ENCODE measurements at places on chromosomes 1 and 21.
A peak's percentile ranks its signal among the peaks of the same experiment; 100 is the strongest.

- DNase-seq = no peak
These were observed 30.9 kb downstream of the DNAI4 start for GRCh38 chr1:66893712-66894111.

DNA sequence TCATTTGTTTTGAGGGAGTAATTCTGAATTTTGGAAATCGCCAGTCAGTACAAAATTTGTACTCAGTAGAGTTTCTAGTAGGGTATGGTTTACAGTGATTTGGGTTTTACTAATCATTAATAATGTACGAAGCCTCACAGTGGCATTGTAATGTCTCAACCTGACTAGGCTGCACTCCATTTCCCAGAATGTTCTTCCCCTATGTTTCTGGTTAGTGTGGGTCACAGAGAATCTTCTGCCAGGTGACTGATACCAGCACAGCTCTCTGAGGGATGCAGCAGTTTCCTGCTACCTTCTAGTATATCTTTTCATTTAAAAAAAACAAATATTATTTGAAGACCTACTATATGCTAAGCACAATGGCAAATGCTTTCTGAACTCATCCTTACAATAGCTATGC, 112.9 kb downstream of the PTPN14 start:
- DNase-seq = no peak

DNA sequence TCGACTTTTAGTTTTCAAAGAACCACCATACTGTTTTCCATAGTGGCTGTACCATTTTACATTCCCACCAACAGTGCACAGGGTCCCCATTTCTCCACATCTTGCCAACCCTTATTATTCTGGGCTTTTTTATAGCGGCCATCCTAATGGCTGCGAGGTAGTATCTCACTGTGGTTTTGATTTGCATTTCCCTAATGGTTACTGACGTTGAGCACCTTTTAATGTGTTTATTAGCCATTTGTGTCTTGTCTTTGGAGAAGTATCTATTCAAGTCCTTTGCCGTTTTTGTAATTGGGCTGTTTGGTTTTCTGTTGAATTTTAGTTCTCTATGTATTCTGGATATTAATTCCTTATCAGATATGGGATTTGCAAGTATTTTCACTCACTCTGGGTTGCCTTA, 22.3 kb upstream of the KCNAB2 start:
- DNase-seq = no peak

DNA sequence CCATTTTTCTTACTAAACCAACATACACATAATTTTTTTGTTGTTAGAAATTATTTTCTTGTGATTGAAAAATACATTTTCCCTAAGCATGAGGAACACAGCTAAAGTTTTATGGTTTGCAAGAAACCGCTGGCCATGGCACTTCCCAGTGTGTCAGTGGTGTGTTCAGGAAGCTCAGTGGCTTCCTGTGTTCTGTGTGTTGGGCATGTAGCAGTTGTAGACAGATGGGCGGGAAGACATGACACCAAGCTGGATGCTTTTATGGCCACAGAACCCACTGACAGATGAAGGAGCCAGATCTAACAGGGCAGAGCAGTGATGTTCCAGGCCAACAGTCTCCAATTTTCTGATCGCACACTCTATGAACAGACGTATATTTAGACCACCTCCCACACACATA, 119.8 kb downstream of the GALNT2 start:
- no peak for DNase-seq

- no peak for DNase-seq
These were observed 36.2 kb upstream of the BTG2 start for GRCh38 chr1:203268901-203269653.

GRCh38 chr1:193588311-193589082, 402.1 kb upstream of the B3GALT2 start:
- no peak for DNase-seq

DNA sequence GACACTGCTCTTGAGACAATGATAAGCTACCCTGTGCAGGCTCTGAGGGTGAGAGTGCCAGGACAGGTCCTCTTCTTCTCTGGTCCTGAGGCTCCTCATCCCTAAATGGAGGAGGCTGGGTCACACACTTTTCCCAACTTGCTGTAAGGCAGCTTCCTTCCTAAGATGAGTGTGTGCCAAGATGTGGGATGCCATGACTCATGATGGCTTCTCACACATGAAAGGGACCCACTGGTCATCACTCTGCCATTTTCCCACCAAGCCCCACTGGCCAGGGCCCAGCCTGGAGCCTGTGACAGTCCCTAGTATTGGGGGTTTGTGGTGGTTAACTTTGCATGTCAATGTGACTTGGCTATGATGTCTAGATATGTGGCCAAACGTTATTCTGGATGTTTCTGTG, 54.4 kb downstream of the CNIH3 start:
- DNase-seq = no peak

GRCh38 chr1:223755992-223756775, 43.8 kb downstream of the CAPN2 start:
- DNase-seq = no peak

GRCh38 chr1:247269133-247269532, 13.3 kb downstream of the VN1R5 start:
- no peak for DNase-seq

- no peak for DNase-seq
These were observed 12.8 kb upstream of the TSPEAR start for GRCh38 chr21:44724196-44724595.

DNA sequence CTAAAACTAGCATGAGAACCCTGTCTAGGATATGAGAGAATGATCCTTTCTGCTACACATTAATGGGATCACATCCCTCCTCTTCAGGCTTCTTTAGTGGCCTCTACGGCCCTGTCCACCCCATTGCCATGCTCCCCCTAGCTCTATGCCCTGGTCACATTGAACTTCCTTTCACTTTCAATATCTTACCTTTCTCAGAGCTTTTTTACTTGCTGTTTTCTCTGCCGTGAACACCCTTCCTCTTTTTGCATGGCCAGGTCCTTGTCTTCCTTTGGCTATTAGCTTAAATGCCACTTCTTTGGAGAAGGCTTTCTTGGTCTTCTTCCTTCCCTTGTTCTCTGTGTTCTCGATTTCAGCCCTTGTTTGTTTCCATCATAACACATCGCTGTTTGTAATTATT, 97.4 kb downstream of the GIPC2 start:
- no peak for DNase-seq

DNA sequence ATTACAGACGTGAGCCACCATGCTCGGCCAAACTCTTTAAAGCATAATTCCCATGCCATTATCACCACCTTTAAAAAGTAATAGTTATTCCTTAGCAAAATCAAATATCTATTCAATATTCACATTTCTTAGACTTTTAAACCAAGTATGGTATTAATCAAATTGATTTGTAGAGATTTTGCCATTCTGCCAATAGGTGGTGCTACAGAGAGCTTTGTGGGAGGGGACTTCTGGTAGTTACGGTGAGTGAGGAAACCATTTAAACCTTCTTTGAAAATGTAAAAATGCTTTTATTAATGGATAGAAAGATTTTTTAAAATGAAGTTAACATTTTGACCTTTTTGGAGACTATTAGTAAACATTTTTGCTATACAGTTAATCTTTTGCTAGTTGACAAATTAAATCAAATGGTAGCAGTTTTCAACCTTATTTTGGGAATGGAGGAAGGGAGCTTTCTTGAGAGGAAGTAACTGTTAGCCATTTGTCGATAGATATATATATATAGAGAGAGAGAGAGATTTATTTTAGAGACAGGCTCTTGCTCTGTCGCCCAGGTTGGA, 19.3 kb downstream of the IARS2 start:
- no peak for DNase-seq

DNA sequence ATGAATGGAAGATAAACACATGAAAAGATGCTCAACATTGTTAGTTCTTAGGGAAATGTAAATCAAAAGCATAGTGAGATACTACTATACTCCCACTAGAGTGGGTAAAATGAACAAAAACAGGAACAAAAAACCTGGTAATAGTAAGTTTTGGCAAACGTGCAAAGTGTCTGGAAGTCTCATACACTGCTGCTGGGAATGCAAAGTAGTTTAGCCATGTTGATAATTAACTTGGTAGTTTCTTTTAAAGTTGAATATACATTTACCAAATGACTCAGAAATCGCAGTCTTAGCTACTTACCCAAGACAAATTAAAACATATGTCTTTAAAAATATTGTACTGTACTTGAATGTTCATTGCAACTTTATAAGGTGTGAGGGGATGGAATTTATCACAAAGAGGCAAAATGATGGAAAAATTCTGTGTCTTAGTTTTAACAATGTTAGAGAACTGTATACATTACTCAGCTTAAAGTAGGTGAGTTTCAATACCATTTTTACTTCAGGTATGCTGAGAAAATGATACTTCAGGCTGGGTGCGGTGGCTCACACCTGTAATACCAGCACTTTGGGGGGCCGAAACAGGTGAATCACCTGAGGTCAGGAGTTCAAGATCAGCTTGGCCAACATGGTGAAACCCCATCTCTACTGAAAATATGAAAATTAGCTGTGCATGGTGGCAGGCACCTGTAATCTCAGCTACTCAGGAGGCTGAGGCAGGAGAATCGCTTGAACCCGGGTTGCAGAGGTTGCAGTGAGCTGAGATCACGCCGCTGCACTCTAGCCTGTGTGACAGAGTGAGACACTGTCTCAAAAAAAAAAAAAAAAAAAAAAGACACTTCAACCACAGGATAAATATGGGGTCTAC, 102.3 kb downstream of the PDE4B start:
- no peak for DNase-seq

- DNase-seq = no peak
These were observed 235.2 kb downstream of the DISC1 start for GRCh38 chr1:231861541-231862481.

DNA sequence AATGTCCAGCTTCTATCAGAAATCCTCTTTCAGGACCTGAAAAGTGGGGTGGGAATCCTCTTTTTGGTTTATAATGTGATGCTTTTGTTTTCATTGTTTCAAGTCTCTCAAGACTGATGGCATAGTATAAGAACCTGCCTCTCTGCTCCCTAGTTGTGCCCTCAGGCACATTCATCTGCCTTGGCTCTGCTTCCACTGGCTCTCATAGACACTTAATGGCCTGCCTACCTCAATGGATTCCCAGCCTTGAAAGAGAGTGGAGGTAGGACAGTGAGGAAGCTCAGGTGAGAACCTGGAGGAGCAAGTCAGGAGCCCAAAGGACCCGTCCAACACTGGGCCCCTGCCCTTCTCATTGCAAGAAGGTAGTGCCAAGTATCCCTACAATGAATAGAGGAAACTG, 4.8 kb downstream of the TTLL7 start:
- no peak for DNase-seq

DNA sequence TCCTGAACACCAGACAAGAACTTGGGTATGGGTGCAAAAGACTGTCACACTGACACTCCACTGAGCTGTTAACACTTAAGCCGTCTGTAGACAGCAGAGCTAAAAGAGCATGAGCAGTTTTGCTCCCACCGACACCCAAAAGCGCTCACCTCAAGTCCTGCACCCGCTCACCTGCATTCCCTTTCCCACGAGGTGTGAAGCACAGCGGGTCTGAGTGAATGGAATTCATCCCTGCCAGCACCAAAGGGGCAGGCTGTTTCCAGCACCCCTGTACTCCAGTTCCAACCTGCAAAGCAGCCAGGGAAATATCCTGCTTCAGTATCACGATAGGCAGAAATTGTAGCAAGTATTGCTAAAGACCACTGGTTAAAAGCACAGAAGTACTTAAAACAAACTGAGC, 28.8 kb downstream of the KRTAP21-3 start:
- DNase-seq = no peak

- DNase-seq = no peak
These were observed 319.4 kb downstream of the TGFB2 start for GRCh38 chr1:218664385-218665170.

DNA sequence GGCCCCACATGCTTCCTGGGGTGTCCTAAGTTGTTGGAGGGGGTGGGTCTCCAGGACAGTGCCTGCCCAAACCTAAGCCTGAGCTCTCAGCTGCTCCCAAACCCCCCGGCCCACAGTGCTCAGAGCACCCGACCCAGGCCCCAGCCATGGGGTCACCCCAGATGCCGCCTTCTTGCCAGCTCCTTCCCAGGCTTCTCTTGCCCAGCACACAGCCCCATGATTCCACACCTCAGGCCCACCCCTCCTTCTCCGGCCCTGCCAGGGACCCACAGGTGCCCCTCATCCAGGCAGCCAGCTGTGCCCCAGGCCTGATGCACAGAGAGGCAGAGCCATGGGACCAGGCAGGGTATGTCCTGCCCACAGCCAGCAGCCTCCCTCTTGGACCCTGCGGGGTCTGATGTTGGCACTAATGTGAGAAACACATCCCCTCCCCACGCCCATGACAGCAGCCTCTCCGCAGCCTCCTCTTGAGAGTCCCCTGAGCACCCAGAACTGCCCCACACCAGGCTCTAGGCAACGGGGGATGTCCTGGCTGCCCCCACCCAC, 4.9 kb downstream of the WNT9A start:
- peak; percentile 57 for DNase-seq

- no peak for DNase-seq
These were observed 16.3 kb downstream of the VASH2 start for GRCh38 chr1:212966616-212967015.

GRCh38 chr1:227777156-227777555, 38.3 kb upstream of the PRSS38 start:
- DNase-seq = peak; percentile 52

- DNase-seq = no peak
These were observed 398.0 kb downstream of the PTPRU start for GRCh38 chr1:29634324-29634723.

DNA sequence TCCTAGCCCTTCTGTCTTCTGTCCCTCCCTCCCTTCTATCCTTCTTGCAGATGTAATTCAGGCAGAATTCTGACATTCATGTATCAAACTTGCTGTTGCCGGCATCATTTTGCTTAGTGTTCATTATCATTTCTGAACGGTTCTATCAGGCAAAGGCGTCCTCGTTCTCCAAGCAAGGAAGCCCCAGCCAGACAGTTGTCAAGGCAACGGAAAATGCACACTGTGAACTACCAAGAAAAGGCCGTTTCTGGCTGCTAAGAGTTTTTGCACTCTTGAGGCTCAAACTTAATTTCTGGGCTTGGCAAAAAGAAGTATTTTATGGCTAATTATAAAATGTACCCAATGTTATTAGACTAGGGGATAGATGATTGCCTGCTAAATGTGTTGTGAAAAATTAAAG, 164.7 kb upstream of the KCNJ15 start:
- no peak for DNase-seq

DNA sequence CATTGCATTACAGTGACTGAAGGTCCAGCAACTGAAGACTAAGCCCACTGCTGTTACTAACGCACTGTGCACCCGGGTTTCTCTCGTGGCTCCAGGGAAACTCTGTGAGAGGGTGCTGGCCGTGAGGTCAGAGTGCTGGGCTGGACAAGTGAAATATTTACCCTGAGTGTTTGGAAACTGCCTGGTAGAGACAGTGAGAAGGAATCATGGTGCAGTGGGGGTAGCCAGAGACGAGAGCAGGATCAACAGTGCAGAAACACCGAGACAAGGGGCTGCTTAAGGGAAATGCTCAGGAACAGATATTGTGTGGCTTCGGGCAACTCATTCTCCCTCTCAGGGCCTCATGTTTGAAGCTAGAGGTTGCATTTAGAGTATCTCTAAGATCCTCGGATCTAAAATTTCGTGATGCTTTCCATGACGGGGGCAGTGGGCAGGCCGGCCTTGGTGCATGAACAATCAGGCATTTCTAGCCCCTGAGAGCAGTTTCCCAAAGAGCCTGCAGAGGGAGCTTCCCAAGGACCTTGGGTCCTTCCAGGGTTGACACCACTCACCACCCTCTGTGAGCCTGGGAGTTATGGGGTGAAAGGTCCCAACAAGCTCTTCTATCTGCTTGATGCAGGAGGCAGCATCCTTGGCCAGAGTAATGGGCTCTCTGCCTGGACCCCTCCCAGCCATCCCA, 9.7 kb downstream of the CD2 start:
- DNase-seq = no peak
